ENCODE measurements at places on chromosomes 4 and X. TPM values are rescaled to one million over a fixed set of nuclear protein-coding genes. Genes with fewer than 3 reads are reported as not detected.

- DNase-seq = peak; percentile 56
Measured at GRCh38 chrX:23904096-23904495, 3.6 kb downstream of the APOO start.

Gene UPF3B
- 7.5 TPM for total RNA-seq

DNA sequence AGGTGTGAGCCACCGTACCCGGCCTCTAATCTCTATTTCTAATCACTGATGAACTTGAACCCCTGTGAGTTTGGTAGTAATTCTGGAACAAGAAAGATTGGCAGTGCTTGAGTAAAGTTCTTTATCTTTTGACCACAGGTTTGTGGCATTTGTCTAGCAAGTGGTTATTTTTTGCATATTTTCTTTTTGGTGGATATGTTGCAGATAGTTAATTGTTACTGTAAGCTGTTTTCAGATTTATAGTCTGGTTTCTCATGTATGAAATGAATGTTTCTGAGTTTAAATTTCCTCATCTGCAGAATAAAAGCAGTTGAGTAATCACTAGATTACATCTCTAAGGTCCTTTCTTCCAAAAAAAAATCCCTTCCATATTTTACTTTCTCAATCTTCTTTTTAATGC, 105.2 kb downstream of the GASK1B start:
- DNase-seq = peak; percentile 38

GRCh38 chrX:12700745-12701144, 90.5 kb upstream of the PRPS2 start:
- DNase-seq = no peak

DNA sequence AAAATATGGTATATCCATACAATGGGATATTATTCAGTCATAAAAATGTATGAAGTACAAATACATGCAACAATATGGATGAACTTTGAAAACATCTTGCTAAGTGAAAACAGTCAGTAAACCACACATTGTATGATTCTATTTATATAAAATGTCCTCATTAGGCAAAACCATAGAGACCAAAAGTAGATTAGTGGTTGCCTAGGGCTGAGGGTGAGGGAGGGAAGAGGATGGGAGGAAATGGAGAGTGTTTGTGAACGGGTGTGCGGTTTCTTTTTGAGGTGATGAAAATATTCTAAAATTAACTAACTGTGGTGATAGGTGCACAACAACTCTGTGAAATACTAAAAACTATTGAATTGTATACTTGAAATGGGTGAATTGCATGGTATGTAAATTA, 29.6 kb downstream of the TEX11 start:
- no peak for DNase-seq

DNA sequence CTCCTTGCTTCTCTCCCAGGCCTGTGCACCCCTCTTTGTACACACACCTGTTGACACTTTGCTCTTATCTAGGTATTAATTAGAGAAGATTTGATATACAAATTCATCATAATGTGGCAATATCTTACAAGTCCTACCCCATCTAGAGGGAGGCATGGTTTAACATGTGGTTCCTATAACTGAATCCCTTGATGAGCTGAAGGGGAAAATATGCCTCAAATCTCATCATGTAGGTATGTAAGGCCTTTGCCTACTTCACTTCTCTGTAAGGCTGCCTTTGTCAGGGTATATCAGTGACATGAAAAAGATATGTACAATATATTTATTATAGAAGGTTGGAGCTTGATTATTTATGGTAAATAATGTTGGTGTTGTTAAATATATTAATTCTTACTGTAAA, 31.9 kb downstream of the HTR2C start:
- DNase-seq = no peak

Gene VAMP7
- total RNA-seq = 54.5 TPM

- no peak for DNase-seq
Measured at GRCh38 chrX:100635989-100636320, 651 bp downstream of the TSPAN6 start.

GRCh38 chrX:39176105-39176504, 374.8 kb downstream of the MID1IP1 start:
- no peak for DNase-seq

Gene CDX4
- not detected for total RNA-seq

DNA sequence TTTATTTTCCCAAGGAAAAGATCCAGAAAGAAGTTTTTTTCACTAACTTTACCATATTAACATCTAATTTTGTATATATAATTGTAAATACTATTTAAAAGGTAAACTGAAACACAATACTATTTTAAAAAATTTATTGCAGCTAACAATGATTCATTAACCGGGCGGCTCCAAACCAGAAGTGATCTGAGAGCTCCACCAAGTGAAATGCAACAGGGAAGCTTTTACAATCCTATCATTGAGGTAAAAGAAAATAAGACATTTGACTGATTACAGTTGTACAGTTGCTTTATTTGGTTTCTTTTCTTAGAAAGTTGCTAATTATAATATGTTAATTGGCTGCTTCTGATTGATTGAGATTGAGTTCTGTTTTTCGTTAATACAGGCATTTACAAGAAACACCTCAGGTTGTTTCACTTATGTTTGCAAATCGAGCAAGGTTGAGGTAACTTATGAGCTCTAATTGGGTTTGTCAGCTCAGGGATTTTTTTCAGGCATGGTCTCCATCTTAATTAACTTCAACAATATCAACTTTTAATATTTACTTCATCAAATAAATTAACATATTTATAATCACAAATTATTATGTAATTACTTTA, 220.2 kb upstream of the UGT8 start:
- peak; percentile 74 for DNase-seq

DNA sequence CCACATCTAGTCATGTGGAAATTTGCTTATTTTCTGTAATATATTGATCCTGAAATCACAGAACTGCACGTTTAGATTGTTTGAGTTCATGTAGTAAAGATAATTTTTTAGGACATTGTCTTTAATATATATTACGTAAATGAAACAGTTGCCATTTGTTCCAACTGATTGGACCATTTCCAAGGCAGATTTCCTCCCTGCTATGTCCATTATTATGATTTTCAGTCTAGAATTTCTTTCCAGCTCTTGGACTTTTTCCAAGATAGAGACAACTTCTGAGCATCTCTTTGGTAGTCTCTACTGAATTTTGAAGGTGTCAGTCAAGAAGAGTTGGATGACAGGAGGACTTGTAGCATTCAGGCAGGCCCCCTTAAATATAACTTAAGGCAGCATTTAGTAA, 94.6 kb downstream of the STIM2 start:
- no peak for DNase-seq

Gene KIT
- 0.49 TPM for total RNA-seq

Gene F8A1
- 7.1 TPM for total RNA-seq

DNA sequence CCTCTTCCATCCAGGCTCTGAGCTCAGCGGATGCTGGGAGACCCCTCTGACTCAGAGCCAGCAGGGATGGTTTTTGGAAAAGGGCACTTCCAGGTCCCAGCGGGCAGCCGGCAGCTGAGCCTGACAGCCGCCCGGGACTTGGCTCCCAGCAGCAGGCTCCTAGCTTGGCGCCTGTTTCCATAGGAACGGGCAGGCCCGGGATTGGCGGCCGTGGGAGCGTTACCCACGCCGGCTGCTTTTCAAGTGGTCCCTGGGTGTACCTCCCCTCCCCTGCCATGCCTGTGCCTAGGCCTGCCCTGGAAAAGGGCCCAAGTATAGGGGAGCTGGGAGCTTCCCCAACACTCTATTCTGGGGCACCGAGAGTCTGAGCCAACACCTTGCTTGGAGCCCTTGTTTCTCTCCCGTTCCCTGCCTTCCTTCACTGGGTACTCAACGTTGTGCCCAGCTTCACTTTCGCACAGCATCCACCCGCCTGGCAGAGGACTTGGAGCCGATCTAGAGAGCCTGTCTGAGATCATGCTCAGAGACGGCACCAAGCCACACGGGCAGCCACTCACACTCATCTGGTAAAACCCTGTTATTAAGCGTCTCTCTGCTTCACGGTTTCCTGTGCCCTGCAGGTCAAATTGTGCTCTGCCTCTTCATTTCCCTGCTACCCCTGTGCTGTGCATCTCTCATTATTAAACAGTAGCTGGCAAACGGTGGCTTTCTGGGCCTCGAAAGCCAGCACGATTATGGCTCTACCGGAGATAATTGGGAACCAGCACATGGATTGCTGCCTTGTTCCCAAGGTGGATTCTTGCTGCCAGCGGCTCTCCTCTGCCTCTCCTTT, 521.5 kb downstream of the BCOR start:
- DNase-seq = no peak

- no peak for DNase-seq
Measured at GRCh38 chr4:81505004-81505598, 33.4 kb upstream of the RASGEF1B start.

DNA sequence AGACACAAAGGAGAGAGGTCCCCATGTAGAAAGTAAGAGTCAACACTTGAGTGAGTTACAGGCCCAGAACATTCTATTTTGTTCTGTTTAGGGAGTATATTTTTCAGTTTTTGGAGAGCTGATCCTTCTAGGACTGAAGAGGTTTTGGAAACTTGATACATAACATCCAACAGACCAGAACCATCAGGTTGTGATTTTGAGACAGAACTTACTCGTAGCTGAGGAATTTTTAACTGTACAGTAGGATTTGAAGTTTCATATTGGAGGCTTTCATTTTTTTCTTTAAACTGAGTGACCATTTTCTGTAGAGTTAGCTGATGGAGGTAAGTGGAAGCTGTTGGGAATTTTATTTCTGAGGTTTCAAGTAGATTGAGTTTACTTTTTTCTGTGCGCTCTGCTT, 73.3 kb downstream of the NCAPG start:
- peak; percentile 31 for DNase-seq

Gene FOXR2
- total RNA-seq = not detected

Gene C4orf51
- total RNA-seq = not detected

Gene SLC10A4
- total RNA-seq = not detected

- no peak for DNase-seq
Measured at GRCh38 chrX:127057891-127058619, 238.5 kb downstream of the PRR32 start.

DNA sequence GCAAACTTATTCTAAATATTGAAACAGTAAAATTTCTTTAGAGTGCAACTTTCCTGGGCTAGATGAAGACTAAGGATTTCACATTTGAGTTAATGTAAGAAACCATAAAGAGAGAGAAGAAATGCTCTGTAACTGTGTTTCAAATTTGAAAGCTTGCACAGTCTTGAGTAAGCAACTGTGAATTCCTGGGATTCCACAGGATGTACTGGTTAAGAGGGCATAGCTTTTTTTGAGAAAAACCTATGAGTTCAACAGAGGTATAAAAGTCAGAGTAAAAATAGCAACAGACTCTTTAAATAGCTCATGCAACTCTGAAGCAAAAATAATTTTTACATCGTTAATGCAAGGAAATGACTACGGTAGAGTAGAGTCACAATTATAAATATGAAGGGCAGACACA, 25.5 kb downstream of the ZNF330 start:
- DNase-seq = peak; percentile 89

Gene DUSP9
- not detected for total RNA-seq

Gene SPANXC
- total RNA-seq = not detected

DNA sequence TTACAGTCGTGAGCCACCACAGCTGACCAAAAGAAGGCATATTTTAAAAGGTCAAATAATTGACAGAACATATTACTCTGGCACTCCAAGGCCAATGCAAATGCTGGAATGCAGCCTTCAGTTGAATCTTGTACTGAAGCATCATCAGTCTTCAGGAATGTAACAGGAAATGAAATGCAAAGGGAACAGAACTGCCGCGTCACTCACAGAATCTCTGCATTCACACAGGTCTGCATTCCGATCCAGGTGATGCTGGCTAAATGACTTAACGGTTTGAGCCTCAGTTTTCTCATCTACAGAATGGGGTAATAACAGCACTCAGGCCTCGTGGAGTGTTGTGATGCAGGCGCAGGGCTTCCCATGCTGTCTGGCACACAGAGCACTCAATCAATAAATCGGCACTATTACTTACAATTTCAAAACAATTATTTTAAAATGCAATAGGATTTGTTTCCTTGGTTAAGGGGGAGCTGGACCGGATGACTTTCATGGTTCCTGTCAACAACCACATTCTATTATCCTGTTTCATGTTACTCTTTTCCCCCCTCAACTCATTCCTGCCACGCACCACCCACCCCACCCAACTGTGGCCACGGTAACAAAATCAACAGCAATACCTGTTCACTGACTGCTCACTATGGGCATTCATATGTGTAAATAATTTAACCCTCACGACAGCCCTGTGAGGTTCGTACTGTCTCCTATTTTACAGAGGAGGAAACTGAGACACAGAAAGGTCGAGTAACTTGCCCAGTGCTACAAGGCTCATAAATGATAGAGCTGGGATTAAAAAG, 32.4 kb downstream of the IGFBP7 start:
- DNase-seq = peak; percentile 60

DNA sequence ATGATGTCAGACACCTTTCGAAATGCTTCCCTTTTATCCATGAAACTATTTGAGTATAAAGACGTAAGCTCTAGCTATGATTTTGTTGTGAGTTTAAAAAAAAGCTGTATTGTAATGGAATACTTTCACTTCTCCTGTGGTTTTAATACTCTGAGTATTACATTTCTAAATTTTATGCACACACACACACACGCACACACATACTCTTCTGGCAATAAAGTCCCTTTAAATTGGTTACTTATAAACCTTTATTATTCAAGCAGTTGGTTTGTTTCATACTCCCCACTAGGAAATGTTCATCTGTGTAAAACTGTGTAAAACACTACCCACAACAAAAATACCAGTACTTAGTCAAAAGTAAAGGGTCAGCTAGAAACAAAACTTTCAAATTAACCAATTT, 18.2 kb downstream of the VAMP7 start:
- DNase-seq = no peak

GRCh38 chr4:47210828-47211227, 179.5 kb downstream of the GABRB1 start:
- DNase-seq = no peak

DNA sequence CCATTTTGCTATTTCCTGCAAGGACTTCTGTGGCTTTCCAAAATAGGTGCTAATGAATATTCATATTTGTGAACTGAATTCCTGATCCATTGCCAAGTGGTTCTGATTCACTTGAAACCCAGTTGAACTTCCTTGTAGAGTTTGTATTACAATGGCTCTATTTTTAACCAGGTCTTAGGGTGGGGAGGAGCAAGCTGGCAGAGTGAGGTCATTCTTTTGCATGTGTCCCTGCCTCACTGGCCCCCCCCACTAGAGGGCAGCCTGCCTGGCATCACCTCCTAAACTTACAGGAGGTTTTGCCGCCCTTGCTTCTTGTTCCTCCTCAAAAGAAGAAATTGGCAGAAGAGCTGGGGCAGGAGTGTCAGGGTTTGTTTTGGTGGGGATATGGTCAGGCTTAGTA, 10.5 kb downstream of the PTTG2 start:
- DNase-seq = peak; percentile 43

All from fibroblast of the aortic adventitia (primary cell).